NCI-H1436 (cell line): ENCODE measurements at places on chromosomes 2 and 18.

GRCh38 chr2:108268001-108268400 is 20.7 kb upstream of the SULT1C2 start:
- no peak for DNase-seq

DNA sequence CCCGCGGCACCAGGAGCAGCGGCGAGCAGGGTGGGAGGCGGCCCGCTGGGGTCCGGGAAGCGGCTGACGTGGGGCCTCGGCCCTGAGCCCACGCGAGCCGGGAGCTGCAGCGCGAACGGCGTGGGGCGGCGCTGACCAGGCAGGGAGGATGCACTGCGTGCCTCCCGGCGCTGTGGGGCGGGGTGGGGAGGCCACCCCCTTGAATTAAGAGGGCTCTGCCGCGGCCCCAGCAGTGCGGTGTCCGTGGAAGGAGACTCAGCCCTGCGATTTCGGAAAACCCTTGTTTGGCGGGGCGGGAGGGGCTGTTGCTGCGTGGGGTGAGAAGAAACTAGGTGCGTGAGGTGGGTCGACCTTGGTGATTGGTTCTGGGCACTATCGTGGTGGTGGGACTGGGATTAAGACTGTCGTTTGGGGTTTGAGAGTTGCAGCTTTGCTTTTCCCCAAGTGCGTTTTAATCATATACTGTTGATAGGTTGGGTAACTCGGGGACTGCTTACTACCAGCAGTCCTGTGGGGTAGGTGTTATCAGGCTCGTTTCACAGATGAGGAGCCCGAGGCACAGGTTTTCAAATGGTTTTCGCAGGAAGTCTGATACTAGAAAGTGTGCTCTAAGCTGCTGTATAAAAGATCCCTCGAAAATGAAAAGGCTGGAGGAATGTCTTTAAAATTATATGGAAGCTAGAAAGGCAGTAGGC is 722 bp downstream of the ACSL3 start:
- no peak for DNase-seq

GRCh38 chr2:236352761-236353593 is 88.8 kb upstream of the ASB18 start:
- no peak for DNase-seq

DNA sequence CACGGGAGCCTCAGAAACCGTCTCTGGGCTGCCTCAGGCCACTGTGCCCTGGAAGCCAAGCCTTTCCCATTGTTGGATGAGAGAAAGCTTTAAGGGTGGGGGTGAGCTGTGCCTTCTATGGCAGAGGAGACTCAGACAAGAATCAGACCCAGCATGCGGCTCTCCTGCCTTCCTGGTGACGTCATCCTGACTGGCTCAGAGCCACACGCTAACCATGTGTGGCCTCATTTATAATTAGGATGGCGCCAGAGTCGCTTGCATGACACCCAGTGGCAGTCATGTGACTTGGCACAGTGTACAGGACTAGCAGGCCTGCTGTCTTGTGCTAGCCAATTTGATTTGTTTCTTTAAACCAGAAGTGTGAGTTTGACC is 99.1 kb downstream of the SH3BP4 start:
- peak; percentile 95 for DNase-seq

GRCh38 chr2:5839550-5839949 is 147.4 kb downstream of the SOX11 start:
- DNase-seq, result no peak

DNA sequence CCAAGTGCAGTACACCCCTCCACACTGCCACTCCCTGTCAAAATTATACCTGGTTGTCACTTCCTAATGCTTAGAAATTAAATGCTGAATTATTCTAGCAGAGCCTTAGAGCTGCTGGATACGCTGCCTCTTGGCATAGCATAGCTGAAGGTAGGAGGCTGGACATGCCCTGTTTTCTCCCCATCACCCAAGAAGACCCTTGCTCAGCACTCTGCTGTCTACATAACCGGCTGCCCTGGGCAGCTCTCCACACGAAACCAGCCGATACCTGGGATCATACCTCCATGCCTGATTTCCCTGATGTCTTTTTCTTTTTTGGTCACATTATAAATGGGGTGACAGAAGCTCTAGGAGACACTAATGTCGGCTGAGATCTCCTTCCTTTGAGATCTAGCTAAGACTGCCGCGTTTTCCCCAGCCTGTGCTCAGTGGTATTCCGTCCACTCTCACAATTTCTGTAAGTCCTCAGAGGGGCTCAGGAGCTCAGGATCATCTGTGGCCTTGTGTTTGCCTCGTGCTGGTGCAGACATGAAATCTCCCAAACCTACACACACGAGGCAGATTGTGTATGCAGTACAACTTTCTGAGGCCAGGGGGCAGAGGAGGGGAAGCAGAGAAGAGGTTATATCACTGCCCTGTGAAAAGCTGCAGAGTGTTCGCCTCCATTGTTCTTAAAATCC is 13.5 kb upstream of the ZAP70 start:
- peak; percentile 74 for DNase-seq
